ENCODE measurements at places on chromosomes 16 and 17.

DNA sequence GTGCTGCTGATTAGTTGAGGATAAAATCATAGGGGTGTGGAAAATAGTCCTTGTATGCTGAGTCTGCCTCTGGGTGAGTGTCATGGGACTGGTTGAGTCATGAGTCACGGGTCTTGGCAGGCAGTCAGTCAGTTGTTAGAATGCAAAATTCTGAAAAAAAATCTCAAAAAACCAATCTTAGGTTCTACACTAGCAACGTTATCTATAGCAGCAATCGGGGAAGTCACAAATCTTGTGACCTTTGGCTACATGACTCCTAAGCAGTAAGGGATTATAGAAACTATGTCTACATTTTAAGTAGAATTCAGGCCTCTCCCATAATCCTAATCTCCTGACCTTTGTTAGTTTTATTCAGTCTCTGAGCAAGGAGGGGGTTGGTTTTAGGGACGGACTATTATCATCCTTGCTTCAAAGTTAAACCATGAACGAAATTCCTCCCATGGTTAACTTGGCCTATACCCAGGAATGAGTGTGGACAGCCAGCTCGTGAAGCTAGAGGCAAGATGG lies 18.0 kb upstream of the PMFBP1 start:
- DNase-seq, result no peak

- no peak for DNase-seq
Measured at GRCh38 chr16:47627721-47628120, 166.6 kb downstream of the PHKB start.

- DNase-seq, result no peak
Measured at GRCh38 chr17:64164596-64165285, 34.8 kb upstream of the ERN1 start.

GRCh38 chr16:26012376-26012775 lies 320.6 kb downstream of the HS3ST4 start:
- no peak for DNase-seq

- DNase-seq, result no peak
Measured at GRCh38 chr16:70512456-70512855, 10.9 kb downstream of the COG4 start.

DNA sequence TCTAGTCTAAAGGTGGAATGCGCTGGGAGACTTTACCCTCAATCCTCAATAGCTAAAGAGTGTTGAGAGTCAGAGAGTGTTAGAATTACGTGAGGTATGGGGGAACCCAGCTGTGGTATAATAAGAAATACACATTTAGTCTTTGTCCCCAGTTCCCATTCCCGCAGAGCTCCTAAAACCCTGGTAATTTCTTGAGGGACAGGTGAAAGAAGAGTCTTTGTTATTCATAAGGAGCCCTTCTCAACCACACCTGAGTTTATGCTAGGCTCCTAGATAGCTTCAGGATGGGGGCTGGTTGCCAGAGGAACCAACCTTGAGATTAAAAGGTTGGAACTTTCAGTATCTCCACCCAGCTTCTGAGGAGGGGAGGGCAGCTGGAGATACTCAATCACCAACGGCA lies 5.8 kb downstream of the ZNF18 start:
- no peak for DNase-seq

GRCh38 chr17:18963126-18964017 lies 11.4 kb downstream of the SLC5A10 start:
- no peak for DNase-seq

DNA sequence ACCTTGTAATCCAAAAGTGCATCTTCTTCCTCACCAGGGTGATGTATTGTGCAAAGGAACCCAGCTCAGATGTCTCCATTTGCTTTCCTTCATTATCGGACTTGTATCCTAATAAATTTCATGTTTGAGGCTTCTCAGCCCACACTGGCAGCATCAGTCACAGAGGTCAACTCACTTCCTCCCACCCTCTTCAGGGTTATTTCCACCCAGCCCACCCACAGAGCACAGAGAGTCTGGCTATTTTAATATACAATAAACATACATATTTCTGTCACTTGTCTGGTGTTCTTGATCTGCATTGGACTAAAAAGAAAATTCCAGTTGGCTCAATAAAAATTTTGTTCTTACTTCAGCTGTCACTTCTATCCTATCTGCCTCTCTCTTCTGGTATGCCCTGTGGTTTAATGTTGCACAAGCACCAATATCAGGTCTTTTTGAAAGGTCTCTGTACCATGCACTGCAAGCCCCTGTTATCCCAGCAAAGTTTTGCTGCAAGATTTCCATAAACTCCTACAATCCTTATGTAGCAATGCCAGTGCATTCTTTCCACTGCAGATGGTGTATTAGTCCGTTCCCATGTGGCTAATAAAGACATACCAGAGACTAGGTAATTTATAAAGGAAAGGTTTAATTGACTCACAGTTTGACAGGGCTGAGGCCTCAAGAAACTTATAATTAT lies 201.8 kb downstream of the CDH11 start:
- no peak for DNase-seq

- no peak for DNase-seq
Measured at GRCh38 chr16:12439399-12440227, 364.1 kb downstream of the CPPED1 start.

GRCh38 chr17:1482680-1483079 lies 9.8 kb downstream of the MYO1C start:
- no peak for DNase-seq

- DNase-seq, result no peak
Measured at GRCh38 chr17:79707931-79708891, 22.5 kb upstream of the ENPP7 start.

- DNase-seq, result no peak
Measured at GRCh38 chr16:68487203-68487514, 38.9 kb upstream of the SMPD3 start.

DNA sequence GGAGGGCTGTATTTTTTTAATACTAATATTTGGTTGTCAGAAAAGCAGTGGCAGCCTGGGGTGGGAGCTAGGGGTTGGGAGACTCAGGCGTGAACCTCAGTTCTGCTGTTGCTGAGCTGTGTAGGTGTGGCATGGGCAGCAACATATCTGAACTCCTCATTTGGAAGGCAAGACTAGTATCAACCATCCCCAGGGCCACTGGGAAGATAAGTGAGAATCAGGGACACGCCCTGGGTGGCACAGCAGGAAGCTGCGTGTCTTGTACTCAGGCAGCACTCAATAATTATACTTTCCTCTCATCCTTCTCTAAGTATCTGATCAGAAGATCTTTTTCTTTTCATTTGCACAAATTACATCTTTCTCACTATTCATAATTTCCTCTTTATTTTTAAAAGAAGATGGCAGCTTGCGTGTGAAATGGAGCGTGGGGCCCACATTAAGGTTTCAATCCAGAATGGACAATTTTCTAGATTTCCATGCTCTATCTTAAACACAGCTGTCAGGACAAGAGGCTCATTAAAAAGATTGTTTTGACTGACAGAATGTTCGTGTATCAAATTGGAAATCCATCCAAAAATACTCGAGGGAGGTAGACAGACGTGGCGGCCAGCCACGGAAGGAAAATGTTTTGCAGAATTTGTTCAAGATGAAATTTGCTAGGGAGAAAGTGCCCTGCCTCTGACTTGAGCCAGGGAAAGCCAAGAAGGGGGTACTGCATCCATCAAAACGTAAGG lies 121.1 kb downstream of the CPPED1 start:
- DNase-seq, result no peak

DNA sequence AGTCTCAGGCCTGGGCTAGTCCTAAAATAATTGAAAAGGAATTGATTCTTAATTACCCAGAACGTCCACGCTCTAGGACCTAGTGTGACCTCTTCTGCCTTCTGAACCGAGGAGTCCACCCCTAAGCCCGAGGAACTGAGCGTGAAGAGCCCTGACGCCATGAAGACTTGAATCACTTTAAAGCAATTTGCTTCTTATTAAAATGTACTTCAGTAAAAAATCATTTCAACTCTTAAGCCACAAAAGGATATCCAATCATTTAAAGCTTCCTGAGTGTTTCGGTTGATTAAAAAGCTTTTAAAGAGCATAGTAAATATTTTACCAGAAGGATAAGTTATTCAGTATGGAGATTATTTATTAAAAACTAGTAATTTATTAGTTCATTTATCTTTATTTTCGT lies 11.6 kb downstream of the HSBP1 start:
- DNase-seq, result no peak

DNA sequence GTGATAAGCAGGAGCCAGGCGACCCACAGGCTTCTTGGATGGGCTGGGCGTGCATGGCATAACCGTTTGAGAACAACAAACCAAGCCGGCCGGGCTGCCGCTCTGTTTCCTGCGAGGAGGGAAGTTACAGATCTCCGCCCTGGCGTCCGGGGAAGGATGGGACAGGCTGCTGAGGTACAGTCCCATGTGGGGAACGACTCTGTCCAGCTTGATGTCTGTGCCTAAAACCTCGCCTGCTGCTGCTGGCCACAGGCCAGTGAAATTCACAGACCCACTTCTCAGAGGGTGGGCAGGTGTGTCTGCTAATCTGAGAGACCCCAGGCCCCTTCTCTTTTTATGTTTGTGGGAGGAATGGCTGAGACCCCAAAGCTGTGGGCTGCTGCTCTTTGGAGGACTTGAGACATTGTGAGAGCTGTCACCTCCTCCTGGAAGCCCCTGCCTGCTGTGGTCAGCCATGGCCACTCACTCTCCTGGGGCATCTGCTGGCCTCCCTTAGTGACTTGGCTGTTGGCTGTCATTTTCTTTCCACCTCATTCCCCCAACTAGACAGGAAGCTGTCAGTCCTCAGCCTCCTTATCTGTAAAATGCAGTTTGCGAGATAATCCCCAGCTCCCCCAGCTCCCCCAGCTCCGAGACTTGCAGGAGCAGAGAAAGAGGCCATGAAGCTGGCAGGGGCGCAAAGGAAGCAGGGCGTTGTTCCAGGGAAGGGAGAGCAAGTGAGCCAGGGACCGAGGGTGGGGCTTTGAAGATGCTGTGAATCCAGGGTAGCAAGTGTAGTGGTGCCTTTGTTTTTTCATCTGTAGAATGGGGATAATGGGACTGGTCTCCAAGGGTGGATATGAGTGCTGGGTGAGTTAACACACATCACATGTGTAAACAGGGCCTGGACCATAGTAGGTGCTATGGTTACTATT lies 51.0 kb downstream of the CMIP start:
- DNase-seq, result no peak

DNA sequence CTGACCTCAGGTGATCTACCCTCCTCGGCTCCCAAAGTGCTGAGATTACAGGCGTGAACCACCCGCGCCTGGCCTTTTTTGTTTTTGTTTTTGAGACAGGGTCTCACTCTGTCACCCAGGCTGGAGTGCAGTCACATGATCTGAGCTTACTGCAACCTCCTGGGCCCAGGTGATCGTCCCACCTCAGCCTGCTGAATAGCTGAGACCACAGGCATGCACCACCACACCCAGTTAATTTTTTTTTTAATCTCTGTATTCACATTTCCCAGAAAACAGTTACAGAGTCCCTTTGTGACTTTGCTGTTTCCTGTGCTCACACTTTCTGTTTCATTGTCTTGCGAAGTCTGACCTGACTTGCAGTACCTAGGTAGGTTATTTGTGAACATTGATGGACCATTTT lies 2.7 kb downstream of the CLUAP1 start:
- no peak for DNase-seq

- DNase-seq, result no peak
Measured at GRCh38 chr17:69916761-69917160, 158.3 kb upstream of the KCNJ16 start.

GRCh38 chr17:28290703-28291102 lies 28.3 kb upstream of the TMEM97 start:
- no peak for DNase-seq

GRCh38 chr17:44108440-44109311 lies 14.8 kb downstream of the HDAC5 start:
- no peak for DNase-seq

- DNase-seq, result no peak
Measured at GRCh38 chr16:56357241-56357764, 68.0 kb downstream of the AMFR start.

DNA sequence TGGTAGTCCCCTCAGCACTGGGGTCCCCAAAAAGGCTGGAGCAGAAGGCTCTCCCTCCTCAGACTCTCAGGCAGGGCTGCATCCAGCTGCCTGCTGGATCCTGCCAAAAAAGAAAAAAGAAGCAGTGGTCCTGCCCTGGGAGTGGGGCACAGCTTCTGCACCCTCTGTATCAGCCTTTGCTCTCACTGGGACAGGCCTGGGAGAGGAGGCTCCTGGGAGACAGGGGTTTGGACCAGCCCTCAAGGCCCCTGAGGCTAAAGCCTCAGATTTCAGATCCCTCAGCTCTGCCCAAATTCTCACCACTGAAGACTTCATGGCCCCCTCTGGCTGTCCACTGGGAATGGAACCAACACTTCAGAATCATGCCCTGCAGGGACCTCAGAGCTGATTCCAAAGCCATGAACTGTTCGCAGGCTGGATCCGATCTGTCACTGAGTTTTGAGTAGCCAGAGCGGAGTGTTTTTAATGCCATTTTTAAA lies 96.9 kb downstream of the C16orf78 start:
- DNase-seq, result no peak

- DNase-seq, result no peak
Measured at GRCh38 chr16:15517743-15518377, 83.5 kb downstream of the BMERB1 start.

DNA sequence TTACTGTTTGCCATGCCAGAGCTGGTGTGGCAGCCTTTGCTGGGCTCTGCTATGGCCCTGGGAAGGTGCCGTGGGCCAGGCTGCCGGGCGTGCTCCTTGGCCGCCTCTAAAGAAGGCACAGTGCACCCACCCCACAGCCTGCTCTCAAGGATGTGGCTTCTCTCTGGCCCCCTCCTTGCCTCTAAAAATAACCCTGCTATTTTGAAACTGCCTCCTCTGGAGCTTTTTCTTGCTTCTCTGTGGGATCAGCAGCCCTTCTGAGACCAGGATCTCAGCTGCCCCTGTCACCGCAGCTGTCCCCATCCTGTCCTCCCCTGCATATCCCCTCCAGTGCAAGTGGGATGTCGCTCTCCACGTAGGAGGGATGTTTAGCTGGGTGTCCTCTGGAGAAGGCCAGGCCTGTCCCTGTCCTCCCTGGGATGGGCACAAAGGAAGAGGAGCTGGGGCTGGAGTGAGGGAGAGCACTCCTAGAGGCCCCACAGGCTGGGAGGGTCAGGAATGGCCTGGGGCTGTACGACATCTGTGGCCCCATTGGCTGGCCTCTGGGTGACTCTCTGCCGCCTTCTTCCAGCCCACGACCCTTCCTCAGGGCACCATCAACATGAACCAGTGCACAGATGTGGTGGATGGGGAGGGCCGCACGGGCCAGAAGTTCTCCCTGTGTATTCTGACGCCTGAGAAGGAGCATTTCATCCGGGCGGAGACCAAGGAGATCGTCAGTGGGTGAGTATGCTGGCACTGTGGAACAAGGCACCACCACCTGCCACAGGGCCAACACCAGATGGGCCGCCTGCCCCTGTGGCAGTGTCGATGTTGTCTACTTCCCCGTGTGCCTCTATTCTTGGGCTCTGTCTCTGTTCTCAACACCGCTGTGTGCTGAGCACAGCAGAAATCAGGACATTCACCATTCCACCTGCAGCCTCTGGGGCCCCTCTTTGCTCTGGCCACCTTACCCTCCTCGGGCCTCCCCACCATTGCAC lies 79.7 kb downstream of the PLD6 start:
- no peak for DNase-seq

- no peak for DNase-seq
Measured at GRCh38 chr16:49638673-49639610, 217.0 kb downstream of the ZNF423 start.

DNA sequence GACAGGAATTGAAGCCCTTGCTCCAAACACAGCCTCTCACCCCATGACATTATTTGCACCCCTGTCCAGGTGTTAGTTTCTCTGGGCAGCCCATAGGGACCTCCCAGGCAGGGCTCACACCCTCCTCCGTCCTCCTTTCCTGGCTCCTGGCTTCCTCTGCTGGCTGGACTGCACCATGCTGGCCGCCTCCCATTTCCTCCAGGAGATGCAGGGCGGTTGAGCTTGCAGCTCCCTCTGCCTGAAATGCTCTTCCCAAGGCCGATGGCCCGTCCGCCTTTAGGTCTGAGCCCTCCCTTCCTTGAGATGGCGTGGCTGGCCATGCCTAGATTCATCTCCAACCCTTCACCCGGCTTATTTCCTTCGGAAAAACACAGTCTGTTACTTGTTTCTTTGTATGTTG lies 334.8 kb downstream of the SNX29 start:
- DNase-seq, result no peak

Measured in urinary bladder (tissue), 4 donors.